DND-41 (cell line): ENCODE measurements at places on chromosomes 16 and 17.

DNA sequence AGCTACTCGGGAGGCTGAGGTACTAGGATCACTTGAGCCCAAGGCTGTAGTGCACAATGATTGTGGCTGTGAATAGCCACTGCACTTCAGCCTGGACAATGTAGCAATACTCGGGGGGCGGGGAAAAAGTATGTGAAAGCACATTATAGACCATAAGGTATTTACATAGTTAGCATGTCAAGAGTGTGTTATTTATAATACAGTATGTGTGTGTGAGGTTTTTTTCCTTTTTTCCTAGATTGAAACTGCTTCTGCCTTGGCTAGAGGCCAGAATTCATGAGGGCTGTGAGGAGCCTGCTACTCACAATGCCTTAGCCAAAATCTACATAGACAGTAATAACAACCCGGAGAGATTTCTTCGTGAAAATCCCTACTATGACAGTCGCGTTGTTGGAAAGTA lies 30.5 kb downstream of the PTRH2 start:
- no peaks in the 10 kb centered on the region for H3K4me1 ChIP-seq
- no peak overlapping the region for H3K4me3 ChIP-seq
- no peaks in the 10 kb centered on the region for H3K27me3 ChIP-seq
- no peak overlapping the region for H3K27ac ChIP-seq

DNA sequence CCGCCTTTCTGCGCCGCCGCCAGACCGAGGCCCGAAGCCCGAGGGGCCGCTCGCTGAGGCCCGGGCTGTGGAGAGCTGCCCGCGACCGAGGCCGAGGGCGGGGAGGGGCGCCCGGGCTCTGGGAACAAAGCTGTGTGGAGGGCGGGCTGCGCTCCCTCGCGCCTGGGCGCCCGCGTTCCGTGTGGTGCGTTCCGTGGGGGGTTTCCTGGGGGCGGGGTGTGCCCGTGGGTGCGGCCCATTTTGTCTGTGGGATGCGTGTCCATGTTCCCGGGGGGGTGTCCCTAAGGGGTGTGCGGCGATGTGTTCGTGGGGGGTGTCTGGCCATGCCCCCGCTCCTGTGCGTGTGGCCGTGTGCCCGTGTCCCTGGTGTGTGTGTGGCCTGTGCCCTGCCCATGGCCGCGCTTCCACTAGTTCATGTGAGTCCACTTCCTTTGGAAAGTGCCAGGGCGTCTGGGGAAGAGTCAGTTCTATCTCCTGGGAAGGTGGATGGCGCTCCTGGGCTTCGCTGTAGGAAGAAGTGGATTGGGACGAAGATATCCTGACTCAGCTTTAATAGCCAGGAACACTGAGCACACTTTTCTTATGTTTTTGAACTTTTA lies 520 bp downstream of the JPT2 start:
- H3K4me1 ChIP-seq, result peaks cover 31% of the 10 kb centered on the region
- H3K36me3 ChIP-seq, result peaks cover 47% of the 10 kb centered on the region
- H3K27me3 ChIP-seq, result no peaks in the 10 kb centered on the region

DNA sequence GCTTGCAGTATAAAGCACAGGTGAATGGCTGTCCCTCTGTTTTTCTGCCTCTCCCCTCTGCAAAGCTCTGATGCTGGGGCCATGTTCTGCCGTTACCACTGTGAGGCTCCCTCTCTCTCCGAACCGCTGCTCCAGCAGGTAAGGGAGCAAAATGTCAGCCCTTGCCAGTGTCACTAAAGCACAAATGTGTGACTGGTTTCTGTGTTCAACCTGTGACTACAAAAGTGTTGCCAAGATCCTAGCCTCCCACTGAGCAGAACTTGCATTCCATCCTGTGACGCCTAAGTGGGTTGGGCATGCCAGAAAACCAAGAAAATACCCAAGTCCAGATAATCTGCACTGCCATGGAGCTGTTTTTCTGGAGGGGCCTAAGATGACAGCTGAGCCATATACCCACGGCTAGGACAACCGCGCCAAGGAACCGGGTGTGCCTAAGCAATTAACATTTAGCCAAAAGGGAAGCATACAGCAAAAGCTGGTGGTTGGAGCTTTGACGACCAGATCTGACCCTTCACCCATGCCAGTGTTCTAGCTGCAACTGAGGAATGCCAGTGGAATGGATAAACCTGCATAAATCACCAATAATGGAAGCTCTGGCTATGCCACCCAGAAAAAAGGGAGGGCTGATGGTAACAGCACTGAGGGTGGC lies 35.0 kb downstream of the PSME3IP1 start:
- DNase-seq, result no peak
- H3K4me1 ChIP-seq, result no peaks in the 10 kb centered on the region
- H3K4me3 ChIP-seq, result no peak overlapping the region
- no peak overlapping the region for H3K27ac ChIP-seq

DNA sequence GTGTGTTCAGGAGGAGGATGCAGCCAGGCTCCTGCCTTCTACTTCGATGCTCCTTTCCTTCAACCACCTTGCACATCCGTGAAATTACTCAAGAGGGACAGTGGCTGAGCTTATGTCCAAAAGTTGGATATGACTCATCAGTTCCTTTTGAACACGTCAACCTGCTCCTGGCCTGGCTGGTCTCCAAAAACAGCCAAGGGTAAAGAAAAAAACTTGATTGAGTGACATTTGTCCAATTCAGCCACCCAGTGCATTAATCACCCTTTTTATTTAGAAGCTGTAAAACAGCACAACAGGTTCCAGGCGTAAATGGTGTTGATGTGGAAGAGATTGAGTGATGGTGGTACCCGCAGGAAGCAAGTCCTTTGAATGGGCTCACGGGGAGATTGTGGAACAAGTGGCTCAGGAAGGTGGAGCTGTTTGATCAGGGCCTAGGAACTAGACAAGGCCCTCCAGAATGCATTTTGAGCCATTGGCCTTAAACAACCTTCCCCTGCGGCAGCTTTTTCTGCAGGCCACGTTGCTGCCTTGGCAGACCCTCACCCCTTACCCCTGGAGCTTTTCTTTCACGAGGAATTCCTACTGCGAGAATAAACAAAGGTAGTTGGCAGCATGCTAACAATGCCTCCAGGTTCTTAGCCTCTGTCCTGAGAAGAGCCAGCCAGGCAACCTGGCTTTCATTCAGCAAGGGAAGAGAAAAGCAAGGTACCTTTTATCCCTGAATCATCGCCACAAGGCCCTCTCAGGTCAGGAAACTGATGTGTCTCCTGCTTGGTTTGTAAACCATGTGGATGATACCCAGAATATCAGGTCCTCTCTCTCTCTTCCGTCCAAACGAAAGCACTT lies 173.3 kb upstream of the CACNG5 start:
- no peak overlapping the region for H3K4me3 ChIP-seq
- H3K4me1 ChIP-seq, result peaks cover 5% of the 10 kb centered on the region; the same call in 1 of the 2 replicates
- H3K27me3 ChIP-seq, result no peaks in the 10 kb centered on the region
- H3K36me3 ChIP-seq, result peaks cover 6% of the 10 kb centered on the region; the same call in 1 of the 2 replicates
- H3K27ac ChIP-seq, result no peak overlapping the region

DNA sequence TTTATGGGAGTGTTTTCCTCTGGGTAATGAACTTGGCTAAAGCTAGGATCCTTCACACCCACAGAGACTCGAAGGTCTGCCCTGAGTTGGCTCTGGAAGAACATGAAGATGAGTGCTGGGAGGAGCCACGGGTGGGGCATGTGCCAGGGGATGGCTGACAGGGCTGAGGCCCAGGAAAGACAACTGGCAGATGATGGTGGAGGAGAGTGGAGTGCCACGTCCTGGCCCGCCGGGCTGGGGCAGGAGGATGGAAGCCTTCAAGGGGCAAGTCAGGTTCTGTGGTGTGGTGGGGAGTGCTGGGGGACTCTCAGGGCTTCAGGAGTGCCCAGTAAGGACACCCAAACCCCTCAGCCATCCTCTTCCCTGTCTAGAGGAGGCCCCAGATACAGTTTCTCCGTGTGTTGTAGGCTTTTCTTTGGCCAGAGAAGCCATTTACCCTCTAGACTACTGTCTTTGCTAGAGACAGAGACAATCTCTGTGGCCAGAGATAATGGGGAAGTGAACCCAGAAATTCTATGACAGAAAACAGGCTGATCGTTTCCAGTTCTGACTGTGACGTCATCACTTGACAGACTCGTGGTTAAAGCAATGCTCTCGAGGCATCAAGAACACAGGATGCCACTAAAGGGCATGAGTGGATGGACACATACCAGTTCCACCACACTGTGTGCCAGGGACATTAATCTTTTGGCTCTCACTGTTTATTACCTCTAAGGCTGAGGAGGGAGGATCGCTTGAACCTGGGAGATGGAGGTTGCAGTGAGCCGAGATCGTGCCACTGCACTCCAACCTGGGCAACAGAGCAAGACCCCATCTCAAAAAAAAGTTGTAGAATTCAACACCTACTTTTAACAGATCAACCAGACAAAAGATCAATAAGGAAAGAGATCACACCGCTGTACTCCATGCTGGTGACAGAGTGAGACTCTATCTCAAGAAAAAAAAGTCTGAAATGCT lies 18.6 kb upstream of the SLC5A10 start:
- no peak overlapping the region for H3K4me3 ChIP-seq
- H3K4me1 ChIP-seq, result no peaks in the 10 kb centered on the region
- peaks cover 24% of the 10 kb centered on the region; the same call in 1 of the 2 replicates for H3K36me3 ChIP-seq
- H3K27ac ChIP-seq, result no peak overlapping the region

- peaks cover 71% of the 10 kb centered on the region for H3K36me3 ChIP-seq
- H3K4me3 ChIP-seq, result no peak overlapping the region
- no peaks in the 10 kb centered on the region for H3K27me3 ChIP-seq
- no peak for DNase-seq
- no peak overlapping the region for H3K27ac ChIP-seq
Measured at GRCh38 chr17:83008186-83008510, 71.3 kb upstream of the METRNL start.

DNA sequence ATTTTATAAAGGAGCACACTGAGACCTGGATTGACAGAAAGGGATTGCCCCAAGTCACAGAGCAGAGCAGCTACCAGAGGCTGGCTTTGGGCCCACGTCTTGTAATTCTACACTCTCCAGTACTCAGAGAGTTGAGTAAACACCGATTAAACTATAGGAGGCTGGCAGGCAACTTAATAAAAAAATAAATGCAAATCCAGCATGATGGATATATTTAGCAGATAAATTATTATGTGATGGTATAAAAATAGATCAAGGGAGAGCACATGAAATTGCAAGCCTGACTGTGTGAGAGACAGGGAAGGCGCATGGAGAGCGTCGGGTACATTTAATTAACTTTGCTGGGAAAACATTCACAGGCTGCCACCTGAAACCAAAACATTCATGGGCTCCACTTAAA lies 87.7 kb upstream of the CCL2 start:
- H3K27me3 ChIP-seq, result peaks cover 5% of the 10 kb centered on the region
- H3K4me3 ChIP-seq, result no peak overlapping the region
- H3K36me3 ChIP-seq, result no peaks in the 10 kb centered on the region
- no peak overlapping the region for H3K27ac ChIP-seq

DNA sequence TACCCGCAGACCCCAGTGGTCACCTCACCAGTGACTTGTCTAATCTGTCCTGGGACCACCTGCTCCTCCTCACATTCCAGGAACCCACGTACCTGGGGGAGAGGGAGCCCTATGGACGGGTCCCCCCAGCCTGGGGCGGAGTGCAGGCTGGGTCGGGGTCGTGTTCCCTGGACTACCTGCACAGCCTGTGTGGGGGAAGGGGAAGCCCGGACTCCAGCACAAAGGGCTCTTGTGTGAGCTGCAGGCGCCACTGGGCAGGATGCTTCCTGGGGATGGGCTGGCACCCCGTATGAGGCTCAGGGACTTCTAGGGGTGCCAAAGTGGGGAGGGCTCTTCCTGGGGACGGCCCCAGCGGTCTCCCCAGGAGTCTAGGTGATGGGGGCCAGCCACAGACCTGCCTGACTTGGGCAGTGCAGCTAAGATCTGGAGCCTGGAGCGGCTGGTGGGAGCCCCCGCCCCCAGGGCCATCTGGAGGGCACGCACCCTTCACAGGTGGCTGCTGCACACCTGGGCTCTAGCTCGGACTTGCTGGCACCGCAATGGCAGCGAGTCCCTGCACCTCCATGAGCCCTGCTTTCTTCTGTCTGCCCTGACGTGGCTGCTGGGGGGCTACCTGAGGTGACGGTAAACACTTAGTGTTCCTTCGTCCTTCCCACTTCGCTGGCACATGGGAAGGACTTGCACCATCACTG lies 7.5 kb downstream of the VASN start:
- H3K36me3 ChIP-seq, result peaks cover 19% of the 10 kb centered on the region
- no peak overlapping the region for H3K4me3 ChIP-seq

GRCh38 chr17:57505841-57506773 lies 239.0 kb downstream of the CCDC182 start:
- no peaks in the 10 kb centered on the region for H3K27me3 ChIP-seq
- no peak overlapping the region for H3K4me3 ChIP-seq
- H3K4me1 ChIP-seq, result peaks cover 95% of the 10 kb centered on the region
- peaks cover 87% of the 10 kb centered on the region for H3K36me3 ChIP-seq

DNA sequence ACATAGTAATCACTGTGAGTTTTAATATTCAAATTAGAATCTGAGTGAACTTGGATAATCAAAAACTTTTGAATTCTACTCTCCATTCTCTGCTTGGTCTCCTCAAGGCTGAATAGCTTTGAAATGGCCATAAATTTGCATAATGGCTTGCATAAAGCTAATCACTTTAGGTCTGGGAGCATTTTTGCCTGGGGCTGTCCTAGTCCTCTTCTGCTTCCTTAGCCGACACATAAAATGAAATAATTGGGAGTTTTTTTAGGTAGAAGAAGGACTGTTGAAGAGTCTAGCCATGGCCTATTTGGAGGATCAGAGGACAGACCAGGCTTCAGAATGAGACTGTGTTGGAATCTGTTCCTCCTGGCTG lies 91.4 kb upstream of the EEF2KMT start:
- H3K4me1 ChIP-seq, result no peaks in the 10 kb centered on the region
- H3K27me3 ChIP-seq, result no peaks in the 10 kb centered on the region
- no peak overlapping the region for H3K27ac ChIP-seq
- no peak for DNase-seq
- H3K36me3 ChIP-seq, result no peaks in the 10 kb centered on the region
- no peak overlapping the region for H3K4me3 ChIP-seq

DNA sequence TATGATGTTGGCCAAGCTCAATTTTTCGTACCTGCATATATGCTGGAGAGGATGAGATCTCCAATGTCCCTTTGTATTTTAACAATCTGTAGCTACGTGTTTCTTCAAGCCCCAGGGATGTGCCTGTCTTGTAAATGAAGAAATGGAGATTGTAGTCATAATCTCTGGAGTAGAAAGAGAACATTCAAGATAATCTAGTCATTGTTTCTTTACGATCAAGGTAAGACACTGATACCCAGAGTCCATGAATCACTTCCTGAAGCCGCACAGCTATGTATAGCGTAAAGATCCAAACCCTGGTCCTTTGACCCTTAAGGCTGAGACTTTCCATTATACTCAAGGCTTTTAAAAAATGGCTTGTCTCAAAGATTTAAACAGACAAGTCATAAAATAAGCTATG lies 205.5 kb downstream of the HS3ST3B1 start:
- H3K36me3 ChIP-seq, result no peaks in the 10 kb centered on the region
- no peaks in the 10 kb centered on the region for H3K4me1 ChIP-seq
- H3K27ac ChIP-seq, result no peak overlapping the region
- DNase-seq, result no peak
- no peak overlapping the region for H3K4me3 ChIP-seq
